ENCODE measurements at places on chromosomes 3 and 15.

GRCh38 chr3:59609657-59610348, 560.0 kb upstream of the CFAP20DC start:
- DNase-seq = no peak

DNA sequence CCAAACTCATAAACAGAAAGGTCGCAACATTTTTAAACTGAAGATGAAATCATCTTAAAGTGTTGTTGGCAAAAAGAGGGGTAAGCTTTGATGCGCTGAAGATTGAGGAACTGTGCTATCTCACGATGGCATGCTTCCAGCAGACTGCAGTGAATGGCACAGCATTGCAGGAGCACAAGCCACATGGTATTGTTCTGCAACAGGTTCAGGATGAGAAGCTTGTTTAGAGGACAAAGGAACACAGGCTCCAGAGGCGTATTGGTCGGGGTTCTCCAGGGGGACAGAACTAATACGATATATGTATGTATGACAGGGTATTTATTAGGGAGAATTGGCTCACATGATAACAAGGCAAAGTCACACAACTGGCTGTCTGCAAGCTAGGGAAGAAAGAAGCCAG, 13.8 kb upstream of the PLD1 start:
- DNase-seq = no peak

DNA sequence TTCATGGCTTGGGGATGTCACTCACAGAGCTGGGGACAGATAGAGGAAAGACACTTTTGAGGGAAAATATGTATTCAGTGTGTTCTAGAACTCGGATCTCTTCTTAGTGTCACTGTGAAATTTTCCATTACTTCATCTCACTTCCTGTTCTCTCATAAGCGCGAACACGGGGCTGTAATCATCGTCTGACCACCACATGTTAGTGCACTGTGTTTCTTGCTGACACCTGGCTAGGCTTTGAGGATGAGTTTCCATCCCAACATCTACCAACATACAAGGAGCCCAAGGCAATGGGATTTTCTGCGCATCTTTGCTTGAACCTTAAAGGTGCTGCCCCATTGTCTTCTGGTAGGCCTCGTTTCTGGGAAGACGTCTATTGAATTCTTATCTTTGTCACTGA, 84.0 kb downstream of the LIPC start:
- no peak for DNase-seq

DNA sequence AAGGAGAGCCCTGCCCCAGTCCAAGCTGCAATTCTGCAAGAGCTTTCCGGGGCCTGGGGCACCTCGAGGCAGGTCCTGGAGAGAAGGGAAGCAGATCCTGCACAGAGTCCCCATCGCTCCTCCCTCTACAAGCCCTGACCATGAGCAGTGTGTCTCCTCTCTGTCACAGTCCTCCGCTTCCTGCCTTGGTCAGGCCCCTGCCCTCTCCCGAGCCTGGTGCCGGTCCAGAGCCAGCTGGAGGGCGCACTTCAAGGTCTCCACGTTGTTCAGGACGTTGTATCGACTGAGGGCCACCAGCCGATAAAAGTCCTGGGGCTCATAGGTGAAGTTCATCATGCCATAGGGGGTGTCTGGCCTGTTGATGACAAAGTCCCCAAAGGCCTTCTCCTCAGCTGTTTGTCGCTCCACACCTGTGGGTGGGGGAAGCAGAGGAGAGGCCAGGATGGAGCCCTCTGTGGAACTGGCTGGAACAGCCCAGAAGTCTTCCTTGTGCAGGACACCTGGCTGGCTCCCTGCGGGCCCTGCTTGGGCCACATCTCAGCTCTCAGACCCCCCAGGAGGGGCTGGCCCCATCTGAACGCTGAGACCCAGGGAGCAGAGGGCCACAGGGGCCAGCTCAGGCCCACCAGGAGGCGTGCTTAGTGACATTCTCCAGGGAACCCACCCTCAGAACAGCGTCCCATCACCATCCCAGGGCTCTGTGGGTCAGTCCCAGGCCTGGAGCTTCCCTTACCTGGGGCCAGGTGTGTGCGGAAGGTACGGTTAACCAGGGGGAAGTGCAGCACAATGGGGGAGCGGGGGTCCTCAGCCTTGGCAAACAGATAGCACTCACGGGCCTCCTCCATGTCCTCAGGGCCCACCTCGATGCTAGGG, 14.4 kb downstream of the PLA2G4F start:
- no peak for DNase-seq

- no peak for DNase-seq
Observed at GRCh38 chr15:89457086-89457485, 39.3 kb downstream of the RHCG start.

DNA sequence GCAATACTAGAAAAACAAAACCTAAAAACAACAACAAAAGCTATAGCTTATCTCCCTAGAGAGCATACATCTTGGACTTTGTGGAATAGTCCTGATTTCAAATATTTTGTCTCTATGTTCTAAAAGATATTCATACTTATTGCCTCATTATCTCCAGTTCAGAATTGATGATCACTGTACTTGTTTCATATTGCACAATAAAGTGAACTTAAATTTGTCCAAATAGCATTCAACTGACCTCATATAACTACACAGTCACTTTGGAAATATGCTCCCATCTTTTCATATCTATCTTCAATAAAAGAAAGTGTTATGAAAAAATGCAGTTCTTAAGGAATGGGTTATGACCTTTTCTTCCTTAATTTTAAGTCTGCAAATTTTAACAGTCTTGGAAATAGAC, 228.6 kb upstream of the CMC1 start:
- DNase-seq = no peak

- no peak for DNase-seq
Observed at GRCh38 chr15:49718234-49718633, 97.4 kb downstream of the DTWD1 start.

DNA sequence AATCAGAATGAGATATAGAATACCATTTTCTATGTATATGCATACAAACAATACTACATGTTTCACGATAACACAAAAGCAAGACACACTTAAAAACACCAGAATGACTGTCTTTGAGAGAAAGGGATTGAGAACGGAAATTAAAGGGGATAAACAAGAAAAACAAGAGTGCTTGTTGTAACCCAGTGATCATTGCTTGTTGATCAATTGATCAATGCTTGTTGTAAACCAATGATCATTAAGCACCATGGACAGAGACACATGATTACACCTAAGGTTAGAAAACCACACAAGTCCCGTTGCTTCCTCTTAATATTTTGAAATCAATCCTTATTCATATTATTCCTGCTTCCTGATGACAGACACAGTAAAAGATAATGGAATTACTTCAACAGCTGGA, 1.1 kb upstream of the OR4F15 start:
- DNase-seq = no peak

- DNase-seq = no peak
Observed at GRCh38 chr3:17302774-17303173, 418.0 kb downstream of the PLCL2 start.

GRCh38 chr3:61381745-61382392, 130.6 kb upstream of the FHIT start:
- DNase-seq = no peak
